ENCODE measurements at places on chromosomes 2 and 18. TPM values are rescaled to one million over a fixed set of nuclear protein-coding genes. Genes with fewer than 3 reads are reported as not detected.

Gene COPS8
- total RNA-seq, result 158 TPM

Gene RAPH1
- total RNA-seq, result 17.1 TPM

Gene CDCA7
- 5.2 TPM for total RNA-seq

Gene PFN4
- not detected for total RNA-seq

Gene DNPEP
- 37.8 TPM for total RNA-seq

Gene UGT1A3
- total RNA-seq, result not detected

Gene ERBB4
- 0.46 TPM for total RNA-seq

Gene RUFY4
- total RNA-seq, result not detected

Gene CCDC85A
- total RNA-seq, result 6.4 TPM

Gene CD8B2
- 0.08 TPM for total RNA-seq

Gene FOXI3
- not detected for total RNA-seq

Gene ECEL1
- total RNA-seq, result 1.1 TPM

Gene TBR1
- total RNA-seq, result not detected

Gene GAL3ST2
- 0.40 TPM for total RNA-seq

Gene RFX8
- not detected for total RNA-seq

Gene MYOM1
- 37.6 TPM for total RNA-seq

Gene SLC9A2
- 0.57 TPM for total RNA-seq

Gene HRH4
- total RNA-seq, result 0.16 TPM

Measured in gastroesophageal sphincter (tissue), 4 donors.